ENCODE measurements at places on chromosomes 11 and 22. TPM values are rescaled to one million over a fixed set of nuclear protein-coding genes. Genes with fewer than 3 reads are reported as not detected.

DNA sequence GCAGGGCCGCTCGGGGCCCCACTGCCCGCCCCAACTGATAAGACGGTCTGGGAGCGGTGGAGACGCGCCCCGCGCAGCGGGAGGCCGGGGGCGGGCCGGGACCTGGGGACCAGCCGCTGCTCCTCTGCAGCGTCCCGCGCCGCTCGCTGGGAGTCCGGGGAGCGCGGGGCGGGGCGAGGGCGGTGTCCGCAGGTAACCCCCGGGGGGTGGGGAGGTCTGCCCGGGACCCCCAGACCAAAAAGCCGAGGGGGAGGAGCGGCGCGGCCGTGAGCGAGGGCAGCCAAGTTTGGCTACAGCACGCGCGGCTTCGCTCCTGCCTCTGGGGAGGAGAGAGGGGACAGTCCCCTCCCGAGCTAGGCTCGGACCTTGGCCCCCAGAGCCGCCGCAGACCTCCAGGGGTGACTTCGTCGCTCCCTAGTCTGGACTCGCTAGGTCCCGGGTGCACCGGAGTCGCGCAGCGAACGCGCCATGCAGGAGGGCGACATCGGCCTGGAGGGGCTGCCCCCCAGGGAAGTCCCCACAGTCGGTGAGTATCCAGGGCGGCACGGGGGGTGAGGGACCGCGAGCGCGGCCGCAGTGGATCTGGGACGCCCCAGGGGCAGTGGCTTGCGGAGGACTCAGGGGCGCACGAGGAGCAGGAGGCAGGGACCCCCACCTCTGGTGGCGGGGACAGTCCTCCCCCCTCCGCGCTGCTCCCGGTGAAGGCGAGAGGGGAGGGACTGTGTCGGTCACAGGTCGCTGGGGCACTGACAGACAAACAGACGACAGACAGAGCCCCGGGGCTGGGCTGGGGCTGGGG, 92.3 kb upstream of the ANO1 start:
- peak; percentile 20 for DNase-seq

The PLAAT4 gene
- 51.4 TPM for total RNA-seq

The LRRC4C gene
- total RNA-seq = 0.31 TPM

- DNase-seq = no peak
Observed at GRCh38 chr11:126214441-126214840, 2.9 kb downstream of the FAM118B start.

GRCh38 chr11:108135845-108136544, 14.6 kb downstream of the ACAT1 start:
- DNase-seq = no peak

The TRIM6 gene
- 1.7 TPM for total RNA-seq

Data from left colon (tissue), 2 donors.